ENCODE measurements at places on chromosomes 12 and 14. TPM values are rescaled to one million over a fixed set of nuclear protein-coding genes. Genes with fewer than 3 reads are reported as not detected.

The TEAD4 gene
- 14.8 TPM for total RNA-seq

The KRT79 gene
- not detected for total RNA-seq

The RNASE4 gene
- total RNA-seq: 35.9 TPM

The ACSM4 gene
- total RNA-seq: not detected

- H3K36me3 ChIP-seq: no peaks in the 10 kb centered on the region
- H3K27me3 ChIP-seq: no peaks in the 10 kb centered on the region
- no peak for DNase-seq
- H3K27ac ChIP-seq: no peak overlapping the region
- peaks cover 21% of the 10 kb centered on the region for H3K4me1 ChIP-seq
Measured at GRCh38 chr12:76014007-76014406, 17.6 kb downstream of the PHLDA1 start.

- DNase-seq: no peak
- H3K36me3 ChIP-seq: no peaks in the 10 kb centered on the region
- H3K4me1 ChIP-seq: no peaks in the 10 kb centered on the region
- no peak overlapping the region for H3K27ac ChIP-seq
- H3K4me3 ChIP-seq: no peak overlapping the region
Measured at GRCh38 chr14:53842938-53843337, 113.7 kb downstream of the BMP4 start.

GRCh38 chr12:19997656-19998400 is 370.5 kb upstream of the PDE3A start:
- H3K27me3 ChIP-seq: no peaks in the 10 kb centered on the region
- no peaks in the 10 kb centered on the region for H3K36me3 ChIP-seq
- H3K27ac ChIP-seq: no peak overlapping the region
- H3K4me1 ChIP-seq: peaks cover 13% of the 10 kb centered on the region
- H3K4me3 ChIP-seq: no peak overlapping the region
- peak; percentile 5 for DNase-seq

GRCh38 chr14:95452176-95452892 is 64.1 kb downstream of the SYNE3 start:
- DNase-seq: peak; percentile 46
- no peak overlapping the region for H3K27ac ChIP-seq
- H3K36me3 ChIP-seq: no peaks in the 10 kb centered on the region
- no peak overlapping the region for H3K4me3 ChIP-seq
- H3K4me1 ChIP-seq: no peaks in the 10 kb centered on the region
- H3K27me3 ChIP-seq: no peaks in the 10 kb centered on the region

GRCh38 chr12:54338698-54339296 is 13.9 kb downstream of the COPZ1 start:
- H3K4me1 ChIP-seq: peaks cover 18% of the 10 kb centered on the region
- peaks cover 9% of the 10 kb centered on the region for H3K36me3 ChIP-seq
- H3K4me3 ChIP-seq: no peak overlapping the region
- peak; percentile 40 for DNase-seq

DNA sequence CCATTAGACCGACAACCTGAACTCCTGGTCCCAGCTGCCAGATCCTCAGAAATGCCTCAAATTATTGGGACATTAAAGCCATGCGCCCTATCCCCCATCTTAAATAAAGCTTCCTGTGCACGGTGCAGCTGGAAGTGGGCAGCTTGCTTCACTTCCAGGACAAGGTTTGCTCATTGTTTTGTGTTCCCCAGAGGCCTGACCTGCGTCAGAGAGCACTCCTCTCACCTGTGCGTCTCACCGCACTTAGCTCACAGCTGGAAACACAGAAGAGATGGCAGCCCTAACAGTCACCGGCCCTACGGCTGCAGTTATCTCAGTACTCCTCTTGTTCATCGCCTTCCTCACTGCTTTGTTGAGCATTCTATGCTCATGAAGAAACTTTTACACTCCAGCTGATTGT is 135.5 kb downstream of the ANO2 start:
- H3K4me3 ChIP-seq: no peak overlapping the region
- H3K4me1 ChIP-seq: 0 out of 2 replicates have a peak, but pooled peaks cover 3% of the 10 kb centered on the region
- no peak overlapping the region for H3K27ac ChIP-seq
- H3K27me3 ChIP-seq: no peaks in the 10 kb centered on the region
- H3K36me3 ChIP-seq: no peaks in the 10 kb centered on the region

- no peak overlapping the region for H3K27ac ChIP-seq
- no peak overlapping the region for H3K4me3 ChIP-seq
- 0 out of 2 replicates have a peak, but pooled peaks cover 6% of the 10 kb centered on the region for H3K4me1 ChIP-seq
- no peaks in the 10 kb centered on the region for H3K27me3 ChIP-seq
- no peaks in the 10 kb centered on the region for H3K36me3 ChIP-seq
Measured at GRCh38 chr12:92107621-92108131, 38.0 kb downstream of the BTG1 start.

DNA sequence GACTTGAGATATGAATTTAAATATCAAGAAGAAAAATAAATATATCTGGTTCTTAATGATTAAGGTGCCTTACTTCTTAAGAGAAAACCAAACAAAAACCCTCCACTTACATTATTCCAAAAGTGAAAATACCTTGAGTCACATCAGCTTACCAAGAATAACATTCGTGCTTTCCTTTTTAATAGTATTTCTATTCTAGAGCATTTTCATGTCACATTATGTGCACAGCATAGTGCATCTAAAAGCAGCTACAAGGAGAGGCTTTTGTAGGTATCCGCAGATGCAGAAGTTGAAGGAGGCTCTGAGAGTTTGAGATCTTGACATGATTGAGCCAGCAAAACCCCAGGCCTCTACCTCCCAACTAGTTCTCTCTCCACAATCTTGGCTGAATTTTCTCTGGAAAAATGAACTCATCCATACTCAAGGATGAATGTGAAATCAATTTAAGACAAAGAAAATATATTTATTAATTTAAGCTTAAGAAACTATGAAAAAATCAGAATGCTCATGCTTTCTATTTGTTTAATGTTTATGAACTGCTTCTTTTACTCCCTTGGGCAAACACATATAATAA is 275.0 kb downstream of the AKAP6 start:
- DNase-seq: no peak
- no peak overlapping the region for H3K27ac ChIP-seq
- no peaks in the 10 kb centered on the region for H3K36me3 ChIP-seq
- no peak overlapping the region for H3K4me3 ChIP-seq
- H3K4me1 ChIP-seq: peaks cover 24% of the 10 kb centered on the region

- H3K36me3 ChIP-seq: no peaks in the 10 kb centered on the region
- no peak overlapping the region for H3K27ac ChIP-seq
- no peak for DNase-seq
- no peaks in the 10 kb centered on the region for H3K27me3 ChIP-seq
Measured at GRCh38 chr14:29126361-29126760, 359.8 kb downstream of the FOXG1 start.

GRCh38 chr14:85947461-85948139 is 417.7 kb downstream of the FLRT2 start:
- H3K4me1 ChIP-seq: no peaks in the 10 kb centered on the region
- no peak overlapping the region for H3K4me3 ChIP-seq
- no peak overlapping the region for H3K27ac ChIP-seq
- DNase-seq: no peak

DNA sequence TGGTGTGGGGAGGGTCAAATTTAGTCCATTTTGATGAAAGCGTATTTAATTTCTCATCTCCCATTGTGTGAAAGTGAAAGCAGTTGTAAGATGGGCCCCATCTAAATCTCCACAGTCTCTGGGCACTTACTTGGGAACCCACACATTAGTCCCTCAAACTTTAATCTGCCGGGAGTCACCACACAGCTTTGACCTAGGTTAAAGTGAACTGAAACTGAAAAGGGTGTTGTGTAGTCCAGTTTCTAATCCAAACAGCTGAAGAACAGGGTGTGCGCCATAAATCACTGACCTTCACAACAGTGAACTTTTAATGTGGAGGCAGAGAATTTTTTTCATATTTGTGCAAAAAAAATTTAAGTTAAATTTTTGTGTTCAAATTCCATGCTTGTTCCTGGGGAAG is 48.4 kb upstream of the PTPRO start:
- H3K36me3 ChIP-seq: no peaks in the 10 kb centered on the region
- peaks cover 8% of the 10 kb centered on the region for H3K4me1 ChIP-seq
- no peaks in the 10 kb centered on the region for H3K27me3 ChIP-seq
- DNase-seq: no peak
- H3K27ac ChIP-seq: no peak overlapping the region
- H3K4me3 ChIP-seq: no peak overlapping the region

DNA sequence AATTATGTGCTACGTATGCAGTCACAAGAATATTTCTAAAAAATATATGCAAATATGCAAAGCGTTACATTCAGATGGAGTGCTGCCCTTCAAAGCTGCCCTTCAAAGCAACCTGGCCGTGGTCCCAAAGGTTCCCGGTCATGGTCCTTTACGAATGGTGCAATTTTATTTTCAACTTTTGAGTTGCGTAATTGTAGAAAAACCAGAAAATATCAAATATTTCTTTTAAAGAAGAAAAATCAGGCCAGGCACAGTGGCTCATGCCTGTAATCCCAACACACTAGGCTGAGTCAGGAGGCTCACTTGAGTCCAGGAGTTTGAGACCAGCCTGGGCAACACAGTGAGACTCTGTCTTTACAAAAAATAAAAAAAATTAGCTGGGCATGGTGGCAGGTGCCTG is 21.4 kb downstream of the CLSTN3 start:
- no peak overlapping the region for H3K27ac ChIP-seq
- no peak for DNase-seq
- H3K4me3 ChIP-seq: no peak overlapping the region
- H3K27me3 ChIP-seq: no peaks in the 10 kb centered on the region
- H3K4me1 ChIP-seq: no peaks in the 10 kb centered on the region

Measured in GM23248 (cell line).